T1000 (cell line): ENCODE measurements at places on chromosomes 7 and 10.
A peak's percentile ranks its signal among the peaks of the same experiment; 100 is the strongest.

- DNase-seq = no peak
Observed at GRCh38 chr7:134787720-134788119, 8.3 kb downstream of the CALD1 start.

GRCh38 chr7:75042286-75042685, 31.3 kb downstream of the RCC1L start:
- no peak for DNase-seq

GRCh38 chr10:73900064-73900463, 10.9 kb upstream of the PLAU start:
- no peak for DNase-seq

DNA sequence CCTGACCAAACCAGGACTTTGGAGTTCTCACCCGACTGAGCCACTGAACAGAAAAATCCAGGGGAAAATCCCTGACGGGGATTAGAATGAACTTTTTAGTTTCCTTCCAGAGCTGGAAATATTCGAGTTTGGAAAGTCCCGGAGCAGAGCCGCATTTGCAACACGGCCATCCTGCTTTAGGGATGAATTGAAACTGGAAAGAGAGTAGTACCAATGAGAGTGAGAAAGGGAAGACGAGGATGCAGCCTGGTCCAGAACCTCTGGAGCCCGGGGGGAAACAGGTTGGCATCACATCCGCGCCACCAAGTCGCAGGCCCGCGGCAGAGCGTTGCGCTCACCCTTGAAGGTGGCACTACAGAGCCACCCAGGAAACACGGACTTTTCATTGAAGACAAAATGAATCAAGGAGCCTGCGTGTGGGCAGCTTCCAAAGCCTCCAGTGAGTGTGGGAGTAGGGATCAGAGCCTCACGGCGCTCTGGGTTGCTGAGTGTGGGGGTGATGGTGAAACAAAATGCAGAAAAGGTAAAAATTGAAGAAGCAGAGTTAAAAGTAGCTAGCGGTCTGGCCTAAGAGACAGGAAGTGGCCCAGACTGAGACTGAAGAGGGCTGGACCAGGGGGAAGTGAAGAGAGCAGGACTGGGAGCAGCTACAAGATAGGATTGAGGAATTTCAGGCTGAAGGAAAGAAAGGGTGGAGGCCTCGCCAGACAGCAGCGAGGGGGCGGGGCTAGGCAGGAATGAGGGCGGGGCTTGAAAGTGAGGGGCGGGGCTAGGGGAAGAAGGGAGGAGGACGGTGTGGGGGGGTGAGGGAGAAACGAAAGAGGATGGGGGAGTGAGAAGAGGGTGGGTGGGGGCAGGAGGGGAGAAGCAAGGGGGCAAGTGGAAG, 1.8 kb downstream of the SMURF1 start:
- DNase-seq = peak; percentile 47

- DNase-seq = no peak
Observed at GRCh38 chr7:112137141-112138101, 68.8 kb downstream of the DOCK4 start.

DNA sequence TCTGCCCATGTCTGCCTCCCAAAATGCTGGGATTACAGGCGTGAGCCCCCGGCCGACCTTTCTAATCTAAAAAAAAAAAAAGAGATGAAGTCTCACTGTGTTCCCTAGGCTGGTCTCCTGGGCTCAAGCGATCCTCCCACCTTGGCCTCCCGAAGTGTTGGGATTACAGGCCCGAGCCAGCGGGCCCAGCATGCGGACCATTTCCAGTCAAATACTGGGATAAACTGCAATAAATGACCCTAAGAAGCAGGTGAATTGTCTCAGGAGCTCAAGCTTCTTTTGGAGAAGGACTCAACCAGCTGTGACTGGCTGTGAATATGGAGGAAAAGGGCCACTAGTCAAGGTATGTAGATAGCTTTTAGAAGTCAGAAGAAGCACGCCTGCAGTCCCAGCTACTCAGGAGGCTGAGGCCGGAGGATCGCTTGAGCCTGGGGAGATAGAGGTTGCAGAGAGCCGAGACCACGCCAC, 550 bp upstream of the CREM start:
- DNase-seq = no peak

DNA sequence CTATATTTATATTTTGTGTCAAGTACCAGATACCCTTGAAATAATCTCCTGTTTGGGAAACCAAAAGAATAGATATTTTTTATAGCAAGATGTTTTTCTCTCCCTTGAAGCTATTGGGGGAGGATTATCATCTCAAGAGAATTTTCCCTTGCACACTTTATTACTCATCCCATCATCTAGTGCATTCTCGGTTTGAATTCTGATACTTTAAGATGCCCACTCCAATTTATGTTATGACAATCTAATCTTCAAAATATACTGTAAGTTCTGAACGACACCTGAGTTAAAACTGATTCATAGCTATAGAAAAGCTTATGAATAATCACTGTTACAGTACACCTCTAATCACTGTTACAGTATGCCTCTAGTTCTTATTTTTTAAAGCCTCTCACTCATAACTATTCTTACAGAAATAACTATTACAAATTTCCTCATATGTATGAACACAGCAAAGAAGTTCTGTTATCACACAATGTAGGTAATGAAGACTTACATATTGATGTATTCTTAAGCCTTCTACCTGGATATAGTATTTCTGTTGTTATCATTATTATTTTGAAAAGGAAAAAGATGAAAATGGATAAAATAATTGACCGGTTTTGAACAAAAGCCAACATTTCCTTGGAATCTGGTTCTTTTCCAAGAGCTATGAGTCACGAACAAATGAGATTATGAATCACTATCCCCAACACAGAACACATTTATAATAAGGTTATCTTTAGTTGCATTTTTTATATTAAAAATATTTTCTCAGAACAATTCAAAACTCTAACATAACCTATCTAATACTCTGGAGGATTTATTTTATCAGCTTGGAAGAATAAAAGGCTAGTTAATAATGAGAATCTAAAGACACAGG, 72.3 kb upstream of the FAM13C start:
- DNase-seq = no peak

- DNase-seq = no peak
Observed at GRCh38 chr10:14276210-14276609, 54.5 kb downstream of the FRMD4A start.

DNA sequence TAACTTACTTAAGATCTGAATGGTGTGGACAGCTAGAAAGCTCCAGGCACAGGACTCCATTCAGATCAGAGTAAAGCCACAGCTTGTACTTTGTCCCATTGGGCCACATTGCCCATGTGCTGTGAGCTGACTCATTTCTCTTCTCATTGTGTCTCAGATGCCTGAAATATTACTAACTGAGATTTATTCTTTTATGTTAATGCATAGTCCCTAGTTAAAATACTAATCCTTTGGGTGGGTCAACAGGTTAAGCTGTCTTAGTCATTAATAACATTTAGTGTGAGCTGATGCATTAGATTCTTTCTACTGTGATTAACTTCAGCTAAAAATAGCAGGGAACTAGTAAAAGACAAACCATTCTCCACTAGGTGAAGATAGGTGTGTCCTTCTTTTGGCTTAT, 104.7 kb upstream of the ARMC3 start:
- no peak for DNase-seq

DNA sequence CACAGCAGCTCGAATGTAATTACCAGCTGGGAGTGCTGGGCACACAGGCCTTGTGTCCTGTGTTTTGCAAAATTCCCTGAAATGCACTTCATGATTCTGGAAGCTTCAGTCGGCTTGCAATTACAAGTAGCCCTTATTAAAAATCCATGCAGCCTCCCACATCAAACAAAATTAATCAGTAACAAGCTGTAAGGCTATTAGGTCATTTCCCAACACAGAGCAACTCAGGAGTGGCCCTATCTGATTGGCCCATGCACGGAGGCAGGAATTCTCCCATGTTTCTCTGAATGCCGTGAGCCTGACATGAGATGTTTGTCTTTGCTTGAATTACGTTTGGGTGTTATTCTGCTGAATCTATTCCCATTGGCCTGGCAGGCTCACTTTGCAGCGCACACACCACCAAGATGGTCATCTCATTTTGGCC, 36.9 kb downstream of the FOXL3 start:
- no peak for DNase-seq

- no peak for DNase-seq
Observed at GRCh38 chr10:50426485-50426884, 175.2 kb upstream of the ASAH2 start.

GRCh38 chr7:140213684-140214074, 36.9 kb upstream of the KDM7A start:
- no peak for DNase-seq

DNA sequence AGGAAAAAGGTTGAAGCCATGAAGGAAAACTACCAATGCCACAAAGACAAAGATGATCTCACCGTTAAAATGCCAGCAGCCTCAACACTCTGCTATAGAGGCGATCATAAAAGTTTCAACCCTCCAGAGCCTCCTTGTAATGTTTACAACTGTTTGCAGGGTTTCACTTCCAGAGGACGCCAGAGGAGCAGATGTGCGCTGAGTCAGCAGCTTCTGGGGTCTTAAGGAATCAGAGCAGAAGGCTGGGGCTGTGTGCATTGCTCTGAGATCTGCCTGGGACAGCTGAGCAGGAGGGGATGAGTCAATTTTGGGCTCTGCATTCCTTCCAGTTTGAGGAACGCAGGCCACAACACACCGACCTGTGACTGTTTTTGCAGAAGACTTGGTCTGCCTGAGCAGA, 98.3 kb downstream of the TMEM130 start:
- no peak for DNase-seq

GRCh38 chr7:69953136-69954067, 355.1 kb downstream of the AUTS2 start:
- DNase-seq = no peak

DNA sequence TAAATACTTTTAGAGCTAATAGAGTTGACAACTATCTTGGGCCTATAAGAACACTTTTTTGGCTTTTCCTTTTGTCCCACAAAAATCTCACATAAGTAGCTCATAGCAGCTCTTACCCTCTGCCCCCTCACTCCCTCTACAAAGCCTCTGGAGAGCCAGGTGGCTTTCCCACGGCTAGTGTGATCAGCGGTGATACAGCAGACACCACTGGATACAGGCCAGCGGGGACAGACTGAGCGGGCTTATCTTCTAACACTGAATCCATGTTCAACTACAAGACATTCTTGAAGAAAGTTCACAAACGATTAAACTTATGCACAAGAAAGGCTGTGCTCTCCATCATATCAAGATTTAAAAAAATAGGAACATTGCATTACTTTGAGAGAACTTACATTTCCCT, 377.2 kb downstream of the PARD3 start:
- DNase-seq = no peak

DNA sequence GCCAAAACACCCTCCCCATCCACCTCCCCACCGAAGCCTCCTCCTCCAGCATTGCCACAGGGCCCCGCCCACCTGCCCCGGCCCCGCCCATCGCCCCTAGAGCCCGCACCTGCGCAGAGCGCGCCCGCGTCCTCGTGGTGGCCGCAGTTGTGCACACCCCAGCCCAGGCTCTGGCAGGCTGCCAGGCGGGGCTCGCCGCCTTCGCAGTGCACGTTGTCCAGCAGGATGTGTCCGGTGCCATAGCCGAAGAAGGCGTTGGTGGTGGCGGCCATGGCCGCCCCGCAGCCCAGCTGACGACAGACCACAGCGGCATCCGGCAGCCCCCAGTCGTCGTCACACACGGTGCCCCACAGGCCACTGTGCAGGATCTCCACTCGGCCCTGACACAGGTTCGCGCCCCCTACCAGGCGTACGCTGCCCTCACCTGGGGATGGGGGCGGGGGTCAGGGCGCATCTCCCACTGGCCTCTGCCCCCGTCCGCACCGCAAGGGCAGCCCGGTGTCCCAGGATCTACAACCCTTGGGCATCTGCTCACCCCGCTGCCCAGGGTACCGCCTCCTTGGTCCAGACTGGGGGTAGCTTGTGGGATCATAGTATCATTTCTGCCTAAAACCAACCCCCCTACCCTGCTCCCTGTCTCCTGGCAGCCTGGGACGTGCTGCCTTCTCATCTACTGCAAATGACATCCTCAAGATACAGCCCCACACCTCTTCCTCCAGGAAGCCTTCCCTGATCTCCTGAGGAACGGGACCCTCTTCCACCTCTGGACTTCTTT, 11.9 kb downstream of the SSC4D start:
- DNase-seq = peak; percentile 28

GRCh38 chr7:38262545-38262944, 10.9 kb downstream of the TARP start:
- no peak for DNase-seq

GRCh38 chr7:25349283-25350017, 121.2 kb upstream of the NPVF start:
- no peak for DNase-seq

- no peak for DNase-seq
Observed at GRCh38 chr7:30313348-30313747, 29.0 kb downstream of the ZNRF2 start.

DNA sequence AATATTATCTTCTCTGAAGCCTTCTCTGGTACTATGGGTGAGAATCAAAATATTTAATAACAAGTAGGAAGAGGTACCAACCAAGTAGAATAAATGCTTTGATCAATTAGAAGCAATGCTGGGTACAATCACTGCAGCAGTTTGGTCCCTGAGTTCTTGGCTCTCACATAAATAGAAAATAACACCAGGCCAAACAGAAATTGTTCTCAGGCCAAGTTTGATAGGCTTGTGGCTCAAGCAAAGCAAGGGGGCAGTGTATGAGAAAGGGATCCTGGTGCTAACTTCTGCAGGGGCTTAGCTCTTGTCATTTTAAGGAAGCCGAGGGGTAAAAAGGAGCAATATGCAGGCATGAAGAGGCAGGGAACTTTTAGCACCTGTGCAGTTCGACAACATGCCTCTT, 146.8 kb upstream of the TMEM229A start:
- no peak for DNase-seq

DNA sequence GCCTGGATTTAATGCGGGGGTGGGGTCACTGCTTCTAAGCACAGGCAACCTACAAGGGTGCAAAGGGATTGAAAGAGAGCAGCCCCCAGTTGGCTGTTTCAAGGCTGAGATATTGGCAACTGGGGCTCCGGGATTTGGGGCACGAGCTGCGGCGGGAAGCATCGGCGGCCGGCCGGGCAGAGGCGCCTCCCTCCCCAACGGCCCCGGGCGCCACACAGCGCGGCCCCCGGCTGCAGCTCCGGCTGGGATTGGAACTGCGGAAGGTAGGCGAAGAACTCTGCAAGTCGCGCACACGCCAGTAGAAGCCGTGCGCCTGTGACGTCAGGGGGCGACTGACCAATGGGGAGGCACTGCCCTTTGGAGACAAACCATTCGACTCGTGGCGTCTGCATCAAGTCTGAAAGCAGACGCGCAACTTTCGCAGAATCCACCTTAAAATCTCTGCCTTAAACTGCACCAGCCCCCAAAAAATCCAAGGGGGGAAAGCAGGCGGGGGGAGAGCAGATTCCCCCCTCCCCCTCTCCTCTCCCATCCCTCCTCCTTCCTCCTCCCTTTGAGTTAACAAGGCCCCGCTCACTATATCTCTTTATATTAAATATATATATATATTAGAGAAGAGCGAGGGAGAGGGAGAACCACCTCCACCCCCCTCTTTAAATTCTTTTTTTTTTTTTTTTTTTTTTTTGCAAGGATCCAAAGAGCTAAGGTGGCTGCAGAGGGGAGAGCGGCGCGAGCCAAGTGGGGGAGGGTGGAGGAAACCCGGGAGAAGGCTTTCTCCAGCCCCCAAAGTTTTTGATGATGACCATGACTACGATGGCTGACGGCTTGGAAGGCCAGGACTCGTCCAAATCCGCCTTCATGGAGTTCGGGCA, at the start of gene DLX6:
Gene DLX6, plus strand, starts transcription at position 371 of the 872 bp plus-strand sequence. Its CDS starts 425 bp downstream, at position 796.
- peak; percentile 80 for DNase-seq
